ENCODE measurements at places on chromosomes 16 and 17.

GRCh38 chr16:67260426-67261063 is 11.8 kb downstream of the SLC9A5 start:
- DNase-seq: peak; percentile 63

DNA sequence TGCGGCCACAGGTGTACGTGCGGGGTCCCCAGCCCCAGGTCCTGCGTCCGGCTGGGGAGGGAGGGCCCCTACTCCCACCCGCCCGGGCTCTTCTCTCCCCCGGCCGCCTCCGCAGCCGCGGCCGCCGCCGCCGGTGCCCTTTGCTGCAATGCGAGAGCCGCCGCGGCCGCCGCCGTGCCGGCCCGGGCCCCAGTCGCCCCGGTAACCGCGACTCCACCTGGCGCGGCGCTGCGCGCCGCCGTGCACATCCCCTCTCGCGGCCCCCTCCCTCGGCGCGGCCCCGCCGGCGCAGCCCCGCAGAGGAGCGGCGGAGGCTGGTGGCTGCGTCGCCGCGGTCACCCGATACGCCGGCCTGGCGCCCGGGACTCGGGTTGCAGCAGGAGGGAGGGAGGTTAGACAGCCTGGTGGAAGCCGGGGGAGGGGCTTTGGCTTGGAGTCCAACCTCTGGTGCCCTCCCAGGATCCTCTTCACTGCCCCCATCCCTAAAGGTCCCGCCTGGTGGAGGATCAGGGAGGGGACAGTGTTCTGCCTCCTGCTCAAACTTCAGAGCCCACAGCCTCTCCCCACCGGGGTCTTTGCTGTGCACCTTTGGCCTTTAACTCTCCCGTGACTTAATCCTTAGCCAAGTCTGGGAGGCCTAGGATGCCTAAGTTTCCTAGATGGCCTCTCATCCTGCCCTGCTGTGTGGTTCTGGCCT is 32.9 kb downstream of the SRCIN1 start:
- peak; percentile 65 for DNase-seq

- peak; percentile 26 for DNase-seq
Observed at GRCh38 chr16:84266451-84266850, 26.6 kb upstream of the KCNG4 start.

DNA sequence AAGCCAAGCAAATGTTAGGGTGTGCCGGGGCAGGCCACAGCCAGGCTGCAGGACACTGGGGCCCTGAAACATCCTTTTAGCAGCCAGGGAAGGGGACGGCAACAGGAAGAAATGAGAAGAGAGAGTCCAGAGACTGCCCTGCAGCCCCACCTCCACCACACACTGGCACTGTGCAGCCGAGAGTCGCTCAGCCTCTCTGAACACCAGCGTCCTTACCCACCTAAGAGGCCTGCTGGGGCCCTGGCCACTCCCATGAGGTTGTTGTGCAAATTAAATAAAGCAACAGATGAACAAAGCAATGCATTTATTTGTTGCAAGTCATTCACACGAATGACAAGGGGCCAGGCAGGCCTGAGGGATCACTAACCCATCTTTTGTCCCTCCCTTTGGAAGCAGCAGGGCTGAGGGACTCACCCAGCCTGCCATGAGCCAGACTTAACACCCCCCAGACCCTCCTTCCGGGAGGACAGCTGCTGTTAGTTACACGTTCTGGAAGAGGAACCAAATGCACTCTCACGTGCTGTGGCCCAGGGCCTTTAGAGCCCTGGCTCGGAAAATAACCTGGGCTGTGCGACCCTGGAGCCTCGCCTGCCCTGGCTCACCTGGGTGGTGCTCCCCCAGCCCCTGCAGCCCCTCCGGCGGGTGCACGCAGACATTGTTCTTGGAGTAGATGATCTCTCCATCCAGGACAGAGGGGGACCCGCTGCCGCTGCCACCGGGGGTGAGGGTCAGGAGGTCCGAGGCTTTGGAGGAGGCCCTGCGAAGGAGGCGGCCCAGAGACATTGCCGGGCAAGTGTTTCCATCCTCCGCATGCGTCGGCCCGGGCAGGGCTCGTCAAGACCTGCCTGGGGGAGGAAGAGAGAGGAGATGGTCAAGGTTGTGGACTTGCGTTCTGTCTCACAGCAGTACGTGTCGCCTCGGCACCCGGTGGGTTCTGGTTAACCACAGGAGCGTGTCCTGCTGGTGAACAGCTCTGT is 22.6 kb downstream of the TBC1D16 start:
- no peak for DNase-seq

- DNase-seq: no peak
Observed at GRCh38 chr16:1182316-1182671, 29.4 kb downstream of the CACNA1H start.

DNA sequence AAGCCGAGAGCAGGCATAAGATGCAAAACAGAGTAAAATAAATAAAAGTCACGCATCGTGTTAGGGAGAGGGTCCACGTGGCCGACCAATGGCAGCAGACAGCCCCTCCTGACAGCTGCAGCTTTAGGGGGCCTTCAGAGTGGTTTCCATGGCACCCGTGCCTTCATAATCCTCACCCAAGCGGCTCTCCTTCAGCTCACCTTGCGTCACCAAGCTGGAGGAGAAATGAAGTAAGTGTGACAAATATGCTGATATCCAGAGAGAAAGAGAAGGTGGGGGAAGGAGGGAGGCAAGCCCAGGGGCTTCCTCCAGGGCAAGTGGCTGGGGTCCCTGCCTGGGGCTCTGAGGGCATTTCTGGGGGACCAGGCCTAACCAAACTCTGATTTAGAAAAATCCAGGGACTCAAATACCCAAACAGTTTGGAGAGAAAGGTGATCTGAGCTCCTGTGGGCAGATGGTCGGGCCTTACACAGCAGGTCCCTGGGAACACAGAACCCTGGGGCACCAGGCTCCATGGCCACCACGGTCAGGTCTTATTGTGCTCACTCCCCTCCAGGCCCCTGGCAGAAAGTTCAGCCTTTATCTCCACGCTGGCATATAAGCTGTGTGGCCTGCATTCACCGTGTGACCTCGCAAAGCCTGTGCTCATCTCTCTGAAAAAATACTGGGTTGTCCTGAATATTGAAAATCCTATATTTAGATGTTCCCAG is 80.7 kb upstream of the TNRC6C start:
- DNase-seq: no peak

DNA sequence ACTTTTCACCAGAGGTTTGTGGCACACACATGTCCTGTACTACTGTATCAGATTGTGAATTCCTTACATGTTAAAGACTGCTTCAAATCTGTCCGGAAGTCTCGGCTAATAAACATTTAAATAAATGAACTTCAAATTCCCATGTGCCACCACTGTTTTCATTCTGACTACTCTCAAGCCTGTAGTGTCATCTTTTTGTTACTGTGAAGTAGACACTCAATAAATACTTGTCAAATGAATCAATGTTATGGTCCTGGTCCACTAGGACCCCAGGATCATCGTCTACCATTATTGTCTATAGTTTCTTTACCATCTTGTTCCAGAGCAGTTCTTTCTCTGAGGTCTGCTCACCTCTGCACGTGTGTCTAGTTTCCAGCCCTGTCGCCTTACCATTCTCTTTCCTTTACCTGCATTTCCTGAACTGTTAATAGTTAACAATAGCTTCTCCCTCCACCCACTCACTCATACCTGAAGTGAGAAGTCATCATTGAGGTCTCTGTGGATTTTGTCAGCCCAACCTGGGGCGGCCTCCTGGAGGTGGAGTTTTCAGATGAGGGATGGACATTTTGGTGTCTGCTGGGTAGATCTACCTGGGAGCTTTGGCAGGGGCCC is 333.0 kb downstream of the SEC14L1 start:
- no peak for DNase-seq

GRCh38 chr16:46727630-46728029 is 20.5 kb downstream of the MYLK3 start:
- no peak for DNase-seq

DNA sequence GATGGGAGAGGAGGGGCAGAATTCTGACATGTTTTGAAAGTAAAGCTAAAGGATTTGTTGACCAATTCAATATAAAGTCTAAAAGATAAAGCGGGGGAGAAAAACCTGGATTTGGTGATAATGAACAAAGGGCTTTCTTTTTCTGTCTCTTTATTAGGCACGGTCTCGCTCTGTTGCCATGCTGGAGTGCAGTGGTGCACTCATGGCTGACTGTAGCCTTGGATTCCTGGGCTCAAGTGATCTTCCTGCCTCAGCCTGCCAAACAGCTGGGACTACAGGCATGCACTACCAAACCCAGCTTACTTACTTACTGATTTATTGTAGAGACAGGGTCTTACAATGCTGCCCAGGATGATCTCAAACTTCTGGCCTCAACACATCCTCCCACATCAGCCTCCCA is 7.5 kb downstream of the CDR2 start:
- no peak for DNase-seq

DNA sequence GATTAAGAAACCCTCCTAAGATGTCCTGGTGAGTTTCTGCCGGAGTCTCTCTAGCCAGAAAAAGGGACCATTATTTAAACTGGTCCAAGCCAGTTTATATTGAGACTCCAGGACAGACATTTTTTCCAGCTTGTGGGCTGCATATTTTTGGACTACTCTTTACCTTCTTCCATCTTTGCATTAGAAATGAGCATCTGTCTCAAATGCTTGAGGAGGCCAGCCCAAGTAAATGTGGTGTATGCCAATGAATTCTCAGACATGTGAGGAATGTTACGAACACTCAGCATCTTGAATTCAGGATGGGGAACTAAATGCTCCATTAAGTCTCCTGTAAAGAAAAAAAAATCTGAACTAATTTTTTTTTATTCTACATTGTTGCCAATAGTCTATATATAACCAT is 18.4 kb downstream of the TUBD1 start:
- no peak for DNase-seq

DNA sequence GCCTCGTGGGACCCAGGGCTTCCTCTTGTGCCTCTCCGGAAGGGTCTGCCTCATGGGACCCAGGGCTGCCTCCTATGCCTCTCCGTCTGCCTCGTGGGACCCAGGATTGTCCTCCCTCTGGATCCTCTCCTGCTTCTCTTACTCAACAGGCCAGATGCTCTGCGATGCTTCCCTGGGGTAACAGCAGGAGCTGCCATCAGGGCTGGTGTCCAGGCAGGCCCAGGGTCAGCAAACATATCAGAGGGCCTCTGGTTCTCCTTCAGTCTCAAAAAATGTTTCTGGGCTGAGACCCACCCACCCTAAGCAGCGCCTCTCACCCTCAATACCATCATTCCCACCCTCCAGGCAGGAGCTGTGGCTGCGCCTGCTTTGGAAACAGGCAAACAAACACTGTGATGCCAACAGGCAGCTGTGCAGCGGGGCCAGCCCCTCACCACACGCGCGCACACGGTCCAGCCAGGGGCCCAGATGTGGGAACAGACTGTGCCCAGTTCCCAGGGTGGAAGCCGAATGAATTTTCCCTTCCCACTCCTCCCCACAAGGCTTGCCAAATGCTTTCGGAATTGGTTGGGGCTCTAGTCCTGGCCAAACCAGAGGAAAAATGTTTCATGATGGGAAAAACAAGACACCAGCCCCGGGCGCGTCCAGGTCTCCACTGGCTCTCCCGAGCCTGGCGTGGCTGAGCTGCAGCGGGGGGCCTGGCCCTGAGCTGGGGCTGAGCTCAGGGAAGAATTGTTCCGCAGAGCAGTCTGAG is 11.3 kb downstream of the TIMM22 start:
- no peak for DNase-seq

DNA sequence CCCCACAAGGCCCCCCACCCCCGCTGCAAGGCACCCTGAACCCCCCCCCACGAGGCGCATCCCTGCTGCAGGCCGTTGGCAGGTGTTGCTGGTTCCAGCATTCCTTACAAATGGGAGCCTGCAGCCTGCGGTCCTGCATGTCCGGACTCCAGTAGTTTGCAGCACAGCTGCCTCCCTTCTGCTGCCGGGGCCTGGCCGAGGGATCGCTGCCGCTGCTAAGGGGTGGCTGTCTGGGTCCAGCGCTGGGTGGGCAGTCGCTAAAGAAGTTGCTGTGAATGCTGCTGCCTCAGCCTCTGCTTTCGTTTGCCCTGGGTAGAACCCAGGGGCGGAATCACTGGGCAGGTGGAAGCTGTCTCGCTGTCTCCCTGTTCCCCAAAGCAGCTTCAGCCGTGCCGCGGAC is 11.8 kb downstream of the UTS2R start:
- DNase-seq: no peak

- no peak for DNase-seq
Observed at GRCh38 chr17:79573196-79573896, 37.5 kb downstream of the RBFOX3 start.

- DNase-seq: no peak
Observed at GRCh38 chr17:37191219-37191618, 184.6 kb upstream of the C17orf78 start.

- no peak for DNase-seq
Observed at GRCh38 chr16:68382296-68382718, 66.0 kb downstream of the SMPD3 start.

DNA sequence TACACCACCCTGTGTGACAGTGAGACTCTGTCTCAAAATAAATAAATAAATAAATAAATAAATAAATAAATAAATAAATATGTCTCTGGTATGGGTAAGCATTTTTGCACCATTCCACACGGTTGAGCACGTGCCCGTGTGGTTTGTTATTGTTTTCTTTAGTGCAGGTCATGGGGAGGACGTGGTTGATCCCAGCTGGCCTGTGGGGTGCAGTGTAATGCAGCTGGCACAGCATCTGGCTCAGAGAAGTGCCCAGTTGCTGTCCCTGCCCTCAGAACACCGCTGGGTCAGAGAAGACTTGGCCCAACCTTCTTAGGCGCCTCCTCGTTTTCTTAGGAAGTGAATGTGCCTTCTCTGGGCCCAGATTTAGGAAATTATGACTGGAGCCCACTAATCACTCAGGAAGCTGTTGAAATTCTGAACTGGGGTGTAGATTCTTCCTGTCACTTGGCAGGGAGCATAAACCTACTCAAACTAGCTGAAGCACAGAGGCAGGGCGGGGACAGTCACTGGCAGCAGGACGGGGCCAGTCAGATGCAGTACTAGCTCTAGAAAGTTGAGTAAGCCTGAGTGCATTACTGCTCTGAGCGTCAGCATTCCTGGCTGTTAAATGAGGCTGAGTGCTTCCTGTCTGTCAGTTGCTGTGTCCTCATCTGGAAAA is 85.9 kb downstream of the SNX29 start:
- DNase-seq: no peak

GRCh38 chr17:74448756-74449155 is 16.9 kb downstream of the GPRC5C start:
- DNase-seq: no peak

GRCh38 chr16:55035029-55035428 is 104.4 kb downstream of the IRX5 start:
- DNase-seq: no peak

- DNase-seq: peak; percentile 46
Observed at GRCh38 chr17:57552114-57552624, 192.9 kb downstream of the CCDC182 start.

All from cerebellum (tissue), 4 donors.